Stimulated activated CD8-positive, alpha-beta memory T cell treated with anti-CD3 and anti-CD28 coated beads, Interleukin-4, amount 100 ng/mL, for 4 hours (primary cell): ENCODE measurements at places on chromosomes 5 and 9.

DNA sequence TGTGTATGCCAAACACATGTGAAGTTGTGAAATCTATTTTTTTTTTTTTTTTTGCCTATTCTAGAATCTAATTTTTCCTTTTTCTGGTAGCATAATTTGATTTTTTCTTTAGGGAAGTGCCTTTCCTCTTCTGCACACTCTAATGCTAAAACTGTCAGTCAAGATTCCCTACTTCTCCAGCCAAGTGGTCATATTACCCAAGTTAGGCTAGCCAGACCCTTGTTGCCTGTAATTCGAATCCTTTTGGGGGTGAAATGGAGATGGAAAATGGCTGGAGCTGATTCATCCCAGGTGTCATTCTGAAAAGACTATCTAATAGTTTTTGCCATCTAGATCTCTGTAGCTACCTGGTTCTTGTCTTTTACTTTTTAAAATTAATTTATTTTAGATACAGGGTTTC is 24.8 kb upstream of the UBAP1 start:
- no peak for DNase-seq

GRCh38 chr5:141501761-141502160 is 12.9 kb downstream of the PCDHGC5 start:
- DNase-seq = no peak

GRCh38 chr9:35464141-35465025 is 25.5 kb upstream of the RUSC2 start:
- DNase-seq = no peak

DNA sequence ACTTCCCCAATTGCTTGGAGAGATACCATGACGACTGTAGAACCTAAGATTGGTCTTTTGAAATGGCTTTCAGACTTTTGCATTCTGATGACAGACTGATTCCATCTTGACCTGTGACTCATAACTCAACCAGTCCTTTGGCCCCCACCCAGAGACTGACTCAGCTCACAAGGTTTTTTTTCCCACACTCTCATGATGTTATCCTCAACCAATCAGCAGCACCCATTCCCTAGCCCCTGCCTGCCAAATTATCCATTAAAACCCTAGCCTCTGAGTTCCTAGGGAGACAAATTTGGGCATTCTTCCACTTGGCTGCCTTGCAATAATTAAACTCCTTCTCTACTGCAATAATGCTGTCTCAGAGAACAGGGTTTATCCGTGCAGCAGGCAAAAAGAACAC is 1263.3 kb upstream of the CDH9 start:
- no peak for DNase-seq

DNA sequence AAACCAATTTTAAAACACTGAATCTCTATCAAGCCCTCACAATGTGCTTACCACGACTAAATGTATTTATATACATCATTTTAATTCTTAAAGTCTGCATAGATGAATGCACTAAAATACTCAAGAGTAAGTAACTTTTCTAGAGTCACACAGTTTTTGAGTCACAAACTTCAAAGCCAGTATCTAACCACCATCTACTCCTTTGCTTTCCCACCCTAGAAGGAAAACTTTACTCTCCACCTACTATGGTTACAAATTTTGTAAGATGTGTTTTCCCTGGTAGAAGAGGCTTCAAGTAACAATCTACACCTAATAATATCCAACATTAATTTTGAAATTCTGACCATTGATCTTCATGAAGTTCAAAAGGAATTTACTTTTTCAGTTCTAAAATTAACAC is 18.7 kb downstream of the ZFAND5 start:
- no peak for DNase-seq

GRCh38 chr5:10933121-10933520 is 172.1 kb upstream of the DAP start:
- DNase-seq = no peak

DNA sequence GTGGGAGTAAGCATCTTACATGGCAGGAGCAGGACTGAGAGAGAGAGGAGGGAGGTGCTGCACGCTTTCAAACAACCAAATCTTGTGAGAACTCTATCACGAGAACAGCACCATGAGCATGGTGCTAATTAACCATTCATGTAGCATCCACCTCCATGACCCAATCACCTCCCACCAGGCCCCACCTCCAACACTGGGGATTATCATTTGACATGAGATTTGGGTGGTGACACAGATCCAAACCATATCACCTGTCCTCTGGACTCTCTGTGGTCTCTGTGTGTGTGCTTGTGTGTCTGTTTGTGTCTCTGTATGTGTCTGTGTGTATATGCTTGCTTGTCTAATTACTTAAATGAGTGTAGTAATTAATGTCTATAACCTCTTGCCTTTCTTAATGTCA is 31.1 kb downstream of the SEC61B start:
- no peak for DNase-seq

DNA sequence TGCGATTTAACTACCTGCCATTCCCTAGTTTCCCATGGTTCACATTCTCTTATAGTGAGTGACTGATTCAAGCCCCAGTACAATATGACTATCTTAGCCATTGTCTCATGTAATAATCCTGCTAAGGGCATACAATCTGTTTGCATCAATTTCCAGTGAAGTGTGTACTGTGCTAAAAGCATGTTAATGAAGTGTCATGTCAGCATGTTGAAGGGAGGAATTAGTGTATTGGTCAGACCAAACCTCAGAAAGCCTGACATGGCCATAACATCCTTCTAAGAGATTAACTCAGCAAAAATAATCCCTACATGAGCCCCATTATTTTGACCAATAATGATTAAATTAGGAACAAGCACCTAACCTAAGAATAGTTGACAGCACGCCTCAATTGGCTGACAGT is 442.4 kb downstream of the ENC1 start:
- no peak for DNase-seq

DNA sequence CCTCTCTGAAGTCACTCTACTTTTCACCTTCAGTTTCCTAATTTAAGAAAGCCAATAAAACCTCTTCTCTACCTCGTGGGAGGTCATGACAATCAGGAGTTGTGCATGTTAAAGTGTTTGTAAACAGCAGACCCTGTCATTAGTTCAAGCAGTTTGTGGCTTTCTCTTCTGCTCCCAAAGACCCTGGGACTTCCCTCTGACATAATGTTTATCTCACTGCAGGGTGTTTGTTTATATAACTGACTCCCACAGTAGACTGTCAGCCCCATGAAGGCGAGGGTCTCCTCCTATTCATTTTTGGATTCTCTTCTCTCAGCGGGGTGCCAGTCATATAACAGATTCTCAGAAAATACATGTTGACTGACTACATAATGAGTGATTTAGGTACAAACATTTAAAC is 360.0 kb upstream of the ZNF462 start:
- DNase-seq = no peak

GRCh38 chr5:164688437-164688836 is 1183.0 kb downstream of the MAT2B start:
- no peak for DNase-seq

DNA sequence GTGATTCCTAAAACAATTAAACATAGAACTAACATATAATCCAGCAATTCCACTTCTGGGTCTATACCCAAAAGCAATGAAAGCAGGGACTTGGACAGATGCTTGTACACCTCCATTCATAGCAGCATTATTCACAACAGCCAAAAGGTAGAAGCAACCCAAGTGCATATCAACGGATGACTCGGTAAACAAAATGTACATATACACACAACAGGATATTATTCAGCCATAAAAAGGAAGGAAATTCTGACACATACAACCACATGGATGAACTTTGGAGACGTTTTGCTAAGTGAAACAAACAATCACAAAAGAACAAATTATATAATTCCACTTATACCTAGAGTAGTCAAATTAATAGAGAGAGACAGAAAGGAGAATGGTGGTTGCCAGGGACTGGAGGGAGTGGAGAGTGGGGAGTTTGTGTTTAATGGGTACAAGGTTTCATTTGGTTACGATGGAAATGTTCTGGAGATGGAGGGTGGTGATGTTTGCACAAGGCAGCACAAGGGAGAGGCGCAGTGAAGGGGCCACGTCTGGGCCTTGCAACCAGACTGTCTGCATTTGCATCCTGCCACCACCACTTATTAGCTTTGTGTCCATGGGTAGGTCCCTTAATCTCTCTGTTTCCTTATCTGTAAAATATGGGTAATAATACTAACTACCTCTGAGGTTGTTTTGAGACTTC is 36.3 kb upstream of the RLN1 start:
- no peak for DNase-seq

DNA sequence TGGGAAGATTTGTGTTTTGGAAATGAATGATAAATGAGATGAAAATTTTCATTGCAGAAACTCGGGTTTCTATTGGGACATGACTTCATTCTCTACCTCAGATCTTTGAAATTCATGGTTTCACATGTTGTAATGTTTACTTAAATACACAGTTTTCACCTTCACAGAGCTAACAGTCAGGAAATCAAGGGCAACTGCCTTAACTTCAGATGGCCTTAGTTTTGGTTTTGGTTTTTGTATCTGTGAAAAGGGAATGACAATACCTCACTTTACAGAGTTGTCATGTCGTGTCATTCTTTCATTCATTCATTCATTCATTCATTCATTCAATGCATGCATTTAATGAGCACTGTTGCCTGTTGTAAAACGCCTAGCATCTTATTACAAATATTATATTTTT is 41.9 kb downstream of the NIM1K start:
- DNase-seq = no peak

GRCh38 chr5:117203584-117203983 is 629.0 kb upstream of the SEMA6A start:
- no peak for DNase-seq

GRCh38 chr9:87681271-87682061 is 44.5 kb upstream of the CTSL start:
- no peak for DNase-seq

DNA sequence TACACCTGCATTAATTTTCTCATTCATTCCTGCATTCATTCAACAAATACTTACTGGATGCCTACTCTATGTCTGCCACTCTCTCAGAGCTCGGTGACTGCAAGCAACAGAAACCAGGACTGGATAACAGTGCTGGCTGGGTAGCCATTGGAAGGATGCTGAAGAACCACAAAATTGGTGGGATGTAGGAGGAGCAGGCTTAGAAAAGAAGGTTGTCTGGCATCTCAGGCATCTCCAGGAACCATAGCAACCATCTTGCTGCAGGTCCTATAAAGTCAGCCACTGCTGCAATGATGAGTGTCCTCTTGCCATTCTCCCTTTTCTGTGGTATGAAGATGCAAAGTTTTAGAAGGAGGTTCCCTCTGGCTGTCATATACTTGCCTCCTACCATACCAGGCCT is 168.6 kb downstream of the FGF18 start:
- DNase-seq = no peak

DNA sequence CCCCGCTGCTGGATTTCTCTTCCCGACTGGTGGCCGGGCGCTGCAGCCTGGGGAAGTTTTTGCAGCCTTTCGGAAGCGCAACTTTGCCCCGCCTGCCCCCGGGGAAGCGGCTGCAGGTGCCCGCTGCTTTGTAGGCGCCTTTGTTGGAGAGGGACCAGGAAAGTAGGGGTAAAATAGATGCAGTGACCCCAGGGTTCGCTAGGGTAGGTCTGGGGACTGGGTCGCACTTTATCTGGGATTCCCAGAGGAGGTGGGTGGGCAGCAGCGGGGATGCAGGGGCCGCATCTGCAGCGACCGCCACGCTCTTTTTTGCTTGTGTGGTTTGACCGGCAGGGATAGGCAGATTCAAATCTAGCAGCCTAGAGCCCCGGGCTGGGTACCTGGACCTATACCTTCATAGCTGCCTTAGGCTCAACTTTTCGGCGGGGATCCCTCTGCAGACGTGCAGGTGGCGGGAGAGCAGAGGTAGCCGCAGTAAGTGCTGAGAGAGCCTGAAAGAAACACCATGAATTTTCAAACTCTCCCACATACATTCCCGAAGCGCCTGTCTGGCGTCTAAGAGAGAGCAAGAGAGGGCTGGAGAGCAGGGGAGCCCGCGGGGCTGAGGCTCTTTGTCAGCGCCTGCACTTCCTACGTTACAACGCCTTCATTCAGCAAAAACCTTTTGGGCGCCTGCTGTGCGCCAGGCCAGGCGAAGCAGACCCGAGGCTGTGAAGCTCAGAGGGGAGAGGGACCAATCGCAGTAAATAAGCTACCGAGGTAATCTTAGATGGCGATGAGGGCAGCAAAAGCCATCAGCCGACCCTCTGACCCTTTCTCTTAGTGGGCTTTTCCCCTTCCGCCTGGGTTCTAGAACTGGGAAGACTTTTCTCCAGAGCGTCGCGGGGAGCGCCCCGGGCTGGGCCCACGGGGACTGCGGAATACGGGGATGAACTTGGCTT is 642 bp downstream of the SV2C start:
- DNase-seq = no peak

DNA sequence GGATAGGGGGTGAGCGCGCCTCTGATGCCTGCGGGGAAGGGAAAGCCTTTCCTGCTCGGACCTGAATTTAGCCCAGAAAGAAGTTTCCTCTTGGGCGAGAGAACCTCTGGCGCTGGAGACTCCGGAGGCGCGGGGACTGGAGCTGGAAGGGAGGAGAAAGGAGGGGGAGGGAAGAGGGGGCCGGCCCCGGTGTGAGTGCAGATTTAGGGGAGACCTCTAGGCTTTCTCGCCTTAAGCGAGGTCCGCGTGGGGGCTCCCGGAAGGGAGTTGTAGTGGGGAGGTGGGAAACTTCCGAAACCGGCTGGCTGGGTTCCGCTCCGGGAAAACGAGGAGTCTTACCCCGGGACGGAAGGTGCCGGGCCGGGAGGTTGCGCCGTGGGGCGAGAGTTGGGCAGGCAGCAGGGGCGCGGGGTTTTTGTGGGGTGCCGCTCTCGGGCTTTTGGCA is 1.3 kb downstream of the PCSK5 start:
- DNase-seq = no peak

- DNase-seq = no peak
These were observed 265.4 kb upstream of the VLDLR start for GRCh38 chr9:2356041-2356790.

- no peak for DNase-seq
These were observed 314.0 kb downstream of the NDUFS4 start for GRCh38 chr5:53874409-53874808.

DNA sequence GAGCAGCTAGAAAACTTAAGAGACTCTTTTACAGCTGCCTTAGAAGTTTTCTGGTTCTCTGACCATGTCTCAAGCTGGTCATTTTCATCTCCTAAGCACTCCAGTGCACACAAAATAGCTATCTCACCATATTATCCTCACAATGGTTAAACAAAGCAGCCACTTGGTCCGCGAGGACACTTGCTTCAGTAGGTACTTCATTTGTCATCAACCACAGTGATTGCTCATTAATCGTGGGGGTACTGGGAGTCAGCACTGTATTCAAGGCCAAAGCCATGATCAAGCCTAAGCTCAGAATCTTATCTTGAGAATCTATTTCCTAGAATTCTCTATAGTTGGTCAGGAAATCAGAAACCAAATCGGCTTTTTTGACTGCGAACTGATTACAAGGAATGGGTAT is 2.9 kb downstream of the ARL14EPL start:
- DNase-seq = no peak

GRCh38 chr5:9188131-9188530 is 357.7 kb downstream of the SEMA5A start:
- no peak for DNase-seq

GRCh38 chr5:176388003-176388443 is 375 bp downstream of the NOP16 start:
- DNase-seq = no peak

- no peak for DNase-seq
These were observed 22.1 kb upstream of the PLPP6 start for GRCh38 chr9:4640027-4640426.
